ENCODE measurements at places on chromosomes 3 and 15. TPM values are rescaled to one million over a fixed set of nuclear protein-coding genes. Genes with fewer than 3 reads are reported as not detected.

DNA sequence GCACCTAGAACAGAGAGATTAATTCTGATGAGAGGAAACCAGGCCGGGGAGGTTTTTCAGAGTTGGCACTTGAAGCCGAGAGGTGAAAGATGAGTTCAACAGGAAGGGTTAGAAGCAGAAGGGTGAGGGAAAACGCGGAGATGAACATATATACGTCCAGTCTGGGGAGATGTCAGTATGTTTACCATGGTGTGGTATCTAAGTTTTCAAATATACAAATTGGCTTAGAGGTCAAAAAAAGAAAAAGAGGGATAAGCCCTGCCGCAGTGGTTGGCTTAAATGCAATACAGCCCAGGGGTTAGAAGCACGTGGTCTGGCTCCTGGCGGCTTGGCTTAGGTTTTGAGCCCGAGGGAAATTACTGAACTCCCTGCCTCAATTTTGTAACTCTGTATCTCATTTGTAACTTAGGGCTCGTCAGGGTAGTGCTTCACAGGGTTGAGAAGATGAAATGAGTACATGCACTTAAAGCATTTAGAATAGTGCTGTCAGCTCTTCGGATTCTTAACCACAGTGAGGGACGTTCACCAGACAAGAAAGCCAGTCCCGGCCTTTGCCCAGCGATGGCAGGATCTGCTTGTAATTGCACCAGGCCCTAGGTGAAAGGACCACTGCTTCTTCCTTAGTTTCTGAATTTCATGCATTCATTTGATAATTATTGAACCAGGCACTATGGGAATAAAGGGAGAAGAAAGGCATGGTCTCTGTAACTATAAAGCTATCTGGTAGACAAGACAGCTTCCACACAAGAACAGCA, 6.4 kb downstream of the HES1 start:
- no peak for DNase-seq

GRCh38 chr3:31013843-31014242, 119.4 kb upstream of the GADL1 start:
- DNase-seq, result no peak

DNA sequence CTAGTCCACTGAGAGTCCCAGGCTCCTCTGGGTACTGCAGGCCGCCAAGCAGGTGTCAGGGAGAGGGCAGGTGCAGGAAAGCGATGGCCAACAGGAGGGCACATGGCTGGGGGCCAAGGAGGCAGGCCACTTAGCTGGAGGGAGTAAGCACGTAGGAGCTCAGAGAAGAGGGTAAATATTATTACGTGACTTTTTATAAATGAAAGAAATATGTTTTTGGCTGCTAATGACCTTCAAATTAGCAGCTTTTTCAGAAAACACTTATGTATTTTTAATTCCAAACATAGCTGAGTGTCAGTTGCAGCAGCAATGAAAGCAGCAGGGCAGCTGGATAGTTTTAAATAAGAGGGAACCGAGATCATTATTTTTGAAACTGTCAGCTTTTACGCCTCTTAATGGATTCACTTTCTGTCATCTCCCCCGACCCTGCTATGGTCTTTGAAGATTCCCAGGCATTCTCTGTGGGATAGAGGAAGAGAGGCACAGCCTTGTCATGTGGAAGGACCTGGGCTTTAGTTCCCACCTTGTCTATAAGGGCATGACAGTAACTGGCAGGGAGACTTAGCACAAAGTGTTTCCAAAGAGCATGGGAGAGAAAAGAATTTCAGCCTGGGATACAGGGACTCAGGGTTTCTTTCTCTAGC, 477.1 kb downstream of the EPHB1 start:
- no peak for DNase-seq

DNA sequence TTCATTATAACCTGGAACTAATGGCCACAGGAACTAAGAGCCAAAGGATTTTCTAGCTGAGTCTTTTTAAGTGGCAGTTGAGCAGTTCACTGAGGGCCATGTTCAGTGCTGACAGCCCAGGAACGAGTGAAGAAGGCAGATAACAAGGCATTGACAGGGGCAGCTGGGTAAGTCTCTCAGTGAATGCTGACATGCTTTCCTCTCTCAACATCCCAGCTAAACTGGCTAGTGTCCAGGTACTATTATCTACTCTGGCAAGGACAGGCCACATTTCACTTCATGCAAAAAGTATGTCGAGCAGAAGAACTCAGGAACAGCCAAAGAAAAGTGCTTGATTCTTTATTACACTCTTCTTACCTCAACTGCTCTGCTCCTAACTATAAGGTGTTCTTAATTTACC, 515.9 kb downstream of the NLGN1 start:
- DNase-seq, result no peak

DNA sequence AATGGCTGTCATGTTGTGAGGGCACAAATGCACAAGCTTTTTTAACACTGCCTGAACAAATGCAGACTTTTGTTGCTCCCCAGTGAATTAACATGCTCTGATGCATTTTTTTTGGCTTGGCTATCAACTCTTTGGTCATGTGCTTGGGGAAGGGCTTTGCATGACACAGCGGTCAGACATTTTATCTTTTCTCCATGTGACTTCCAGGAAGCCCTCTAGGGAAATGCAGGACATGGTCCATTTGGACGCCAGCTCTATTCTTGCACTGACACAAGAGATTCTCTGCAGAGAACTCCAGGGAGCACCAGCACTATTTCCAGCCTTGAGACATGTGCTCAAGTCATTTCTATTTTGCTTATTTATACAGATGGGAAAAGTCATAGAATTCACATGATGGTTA, 46.2 kb downstream of the NEK11 start:
- peak; percentile 53 for DNase-seq

DNA sequence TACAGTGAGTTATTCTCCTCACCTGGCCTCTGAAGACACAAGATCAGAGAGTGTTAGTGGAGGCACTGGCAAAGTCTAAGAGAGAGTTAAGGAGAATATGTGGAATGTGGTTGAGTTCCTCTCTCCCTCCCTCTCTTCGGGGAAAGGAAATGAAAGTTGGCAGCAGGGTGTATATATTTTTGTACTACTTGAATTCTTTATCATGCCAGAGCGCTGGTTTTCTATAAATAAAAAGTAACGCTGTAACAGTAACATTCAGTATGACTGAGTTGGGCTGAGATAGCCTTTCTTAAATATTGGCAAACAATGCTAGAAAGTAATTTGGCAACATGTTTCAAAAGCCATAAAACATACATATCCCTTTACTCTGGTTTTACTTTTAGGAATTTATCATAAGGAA, 77.5 kb upstream of the TNFAIP8L3 start:
- DNase-seq, result peak; percentile 6

GRCh38 chr3:182473191-182473710, 320.1 kb upstream of the ATP11B start:
- no peak for DNase-seq

GRCh38 chr3:190338717-190339116, 16.5 kb upstream of the CLDN1 start:
- peak; percentile 51 for DNase-seq

- peak; percentile 5 for DNase-seq
Observed at GRCh38 chr15:74265046-74265639, 29.0 kb downstream of the CCDC33 start.

- peak; percentile 38 for DNase-seq
Observed at GRCh38 chr3:81581966-81582599, 179.4 kb downstream of the GBE1 start.

- peak; percentile 92 for DNase-seq
Observed at GRCh38 chr15:41944313-41944940, 27.9 kb downstream of the EHD4 start.

- DNase-seq, result no peak
Observed at GRCh38 chr3:189404797-189405484, 226.2 kb upstream of the TP63 start.

GRCh38 chr3:133853925-133854227, 41.8 kb downstream of the RAB6B start:
- DNase-seq, result no peak

GDPGP1 gene
- 5.7 TPM for total RNA-seq

RBMS3 gene
- total RNA-seq, result 14.9 TPM

CD86 gene
- not detected for total RNA-seq

CIDEC gene
- not detected for total RNA-seq

Measured in A172 (cell line).